HCT116 (cell line): ENCODE measurements at places on chromosomes 7 and 10.

- DNase-seq: no peak
These were observed 123.1 kb downstream of the DIP2C start for GRCh38 chr10:566241-566885.

- DNase-seq: no peak
These were observed 106.5 kb upstream of the ANK3 start for GRCh38 chr10:60496181-60496580.

DNA sequence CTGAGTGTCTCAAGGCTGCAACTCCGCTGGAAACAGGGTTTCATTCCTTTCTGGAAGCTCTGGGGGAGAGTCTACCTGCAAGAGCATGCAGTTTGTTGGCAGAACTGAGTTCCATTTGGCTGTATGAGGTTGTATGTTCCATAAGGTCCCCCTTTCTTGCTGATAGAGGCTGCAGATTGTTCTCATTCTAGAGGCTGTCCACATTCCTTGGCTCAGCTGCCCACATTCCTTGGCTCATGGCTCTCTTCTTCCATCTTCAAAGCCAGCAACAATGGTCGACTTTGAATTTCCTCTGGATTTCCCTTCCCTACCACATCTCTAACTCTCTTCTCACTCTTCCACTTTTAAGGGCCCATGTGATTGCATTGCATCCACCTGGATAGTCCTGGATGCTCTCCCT is 147.3 kb upstream of the CDCA7L start:
- no peak for DNase-seq

- no peak for DNase-seq
These were observed 411.7 kb upstream of the FZD8 start for GRCh38 chr10:36053775-36054174.

DNA sequence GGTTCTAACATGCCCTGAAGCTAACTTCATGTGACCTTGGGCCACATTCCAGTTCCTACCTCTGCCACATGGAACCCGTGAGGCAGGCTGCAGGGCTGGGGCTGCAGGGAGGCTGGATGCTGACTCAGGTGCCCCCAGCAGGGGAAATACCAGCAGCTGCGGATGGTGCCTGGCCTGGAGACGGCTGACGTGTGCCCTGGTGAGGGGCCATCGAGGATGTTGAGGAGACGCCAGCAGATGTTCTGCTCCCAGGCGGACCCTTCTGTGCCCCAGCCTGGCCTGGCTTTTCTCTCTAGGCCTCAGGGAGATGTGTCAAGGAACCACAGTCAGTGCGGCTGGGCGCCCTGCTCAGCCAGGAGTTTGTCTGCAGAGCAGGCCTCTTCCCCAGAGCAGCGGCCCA is 8.8 kb downstream of the BAG3 start:
- DNase-seq: no peak

GRCh38 chr10:6120691-6121090 is 31.9 kb downstream of the RBM17 start:
- DNase-seq: no peak

DNA sequence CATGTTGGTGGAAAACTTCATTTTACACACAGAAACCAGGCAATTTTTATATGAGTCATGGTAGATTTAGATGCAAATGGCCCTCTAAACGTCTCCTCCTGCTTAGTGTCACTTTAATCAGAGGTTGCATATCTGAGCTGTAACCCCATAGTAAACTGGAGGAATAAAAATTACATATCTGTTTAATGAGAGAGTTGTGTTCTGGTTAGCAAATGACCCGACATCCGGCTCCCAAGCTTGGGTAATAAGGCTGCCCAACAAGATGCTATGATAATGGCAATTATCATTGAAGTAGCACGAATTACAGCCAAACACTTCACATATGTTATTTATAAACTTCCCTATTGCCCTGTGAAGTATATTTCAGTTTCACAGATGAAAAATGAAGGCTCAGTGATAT is 10.6 kb upstream of the ADAM12 start:
- DNase-seq: no peak

DNA sequence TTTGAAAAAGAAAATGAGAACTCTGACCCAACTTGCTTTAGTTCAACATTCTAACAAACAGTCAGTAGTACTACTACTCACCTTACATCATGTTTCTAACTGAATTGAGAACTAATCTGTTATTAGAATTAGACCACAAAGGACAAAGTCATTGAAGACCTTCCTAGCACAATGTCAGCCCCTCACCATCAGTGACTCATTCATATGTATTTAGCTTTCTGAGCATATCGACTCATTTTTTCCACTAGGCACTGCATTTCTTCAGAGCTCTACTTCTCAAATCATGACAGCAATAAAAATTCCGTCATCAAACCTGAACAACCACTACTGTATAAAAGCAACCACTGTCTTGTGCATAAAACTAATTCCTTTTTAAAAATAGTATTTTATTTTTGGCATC is 4.4 kb upstream of the LRRN3 start:
- DNase-seq: peak; percentile 21

DNA sequence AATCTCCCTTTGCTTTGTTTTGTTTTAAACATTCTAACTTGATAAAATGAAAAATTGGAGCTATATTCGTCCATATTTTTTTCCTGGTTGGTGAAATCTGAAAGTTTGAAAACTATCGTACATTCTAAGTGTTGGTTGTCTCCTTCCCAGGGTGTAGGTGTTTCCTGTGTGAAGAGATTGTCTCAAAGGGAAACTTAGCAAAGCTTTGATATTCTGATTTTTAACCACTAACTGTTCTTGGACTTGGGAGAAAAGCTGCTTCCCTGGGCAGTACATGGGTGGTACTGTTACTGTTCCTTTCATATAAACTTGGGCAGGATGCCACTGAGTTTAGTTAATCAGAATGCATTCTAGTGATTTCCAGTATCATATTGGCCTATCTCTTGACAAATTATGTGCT is 253.5 kb upstream of the LRGUK start:
- no peak for DNase-seq

- no peak for DNase-seq
These were observed 769.3 kb downstream of the SORCS1 start for GRCh38 chr10:106395041-106395749.

- DNase-seq: no peak
These were observed 55.3 kb downstream of the C7orf25 start for GRCh38 chr7:42856605-42856987.

- no peak for DNase-seq
These were observed 228.7 kb downstream of the TCF7L2 start for GRCh38 chr10:113178771-113179170.

DNA sequence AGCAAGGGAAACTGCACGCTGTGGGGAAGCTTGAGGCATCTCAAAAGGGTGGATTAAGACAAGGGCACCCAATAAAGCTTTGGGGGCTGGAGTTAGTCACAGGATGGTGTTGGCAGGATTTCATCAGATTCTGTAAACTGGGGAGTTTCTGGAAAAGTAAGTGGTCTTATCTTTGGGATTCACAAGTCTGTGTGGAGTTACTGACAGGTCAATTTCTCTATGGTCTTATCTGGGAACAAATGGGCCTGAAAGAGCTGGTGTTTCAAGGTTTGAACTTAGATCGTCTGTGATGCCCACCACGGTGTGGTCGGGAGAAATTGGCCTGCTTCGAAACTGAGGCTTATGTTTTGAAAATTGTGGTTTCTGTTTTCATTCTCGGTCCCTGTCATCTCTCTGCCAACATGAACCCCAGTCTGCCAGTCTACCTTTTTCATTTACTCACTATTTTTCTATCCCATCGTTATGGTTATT is 23.8 kb upstream of the AOAH start:
- no peak for DNase-seq

GRCh38 chr7:38307640-38308039 is 34.2 kb upstream of the TARP start:
- no peak for DNase-seq

DNA sequence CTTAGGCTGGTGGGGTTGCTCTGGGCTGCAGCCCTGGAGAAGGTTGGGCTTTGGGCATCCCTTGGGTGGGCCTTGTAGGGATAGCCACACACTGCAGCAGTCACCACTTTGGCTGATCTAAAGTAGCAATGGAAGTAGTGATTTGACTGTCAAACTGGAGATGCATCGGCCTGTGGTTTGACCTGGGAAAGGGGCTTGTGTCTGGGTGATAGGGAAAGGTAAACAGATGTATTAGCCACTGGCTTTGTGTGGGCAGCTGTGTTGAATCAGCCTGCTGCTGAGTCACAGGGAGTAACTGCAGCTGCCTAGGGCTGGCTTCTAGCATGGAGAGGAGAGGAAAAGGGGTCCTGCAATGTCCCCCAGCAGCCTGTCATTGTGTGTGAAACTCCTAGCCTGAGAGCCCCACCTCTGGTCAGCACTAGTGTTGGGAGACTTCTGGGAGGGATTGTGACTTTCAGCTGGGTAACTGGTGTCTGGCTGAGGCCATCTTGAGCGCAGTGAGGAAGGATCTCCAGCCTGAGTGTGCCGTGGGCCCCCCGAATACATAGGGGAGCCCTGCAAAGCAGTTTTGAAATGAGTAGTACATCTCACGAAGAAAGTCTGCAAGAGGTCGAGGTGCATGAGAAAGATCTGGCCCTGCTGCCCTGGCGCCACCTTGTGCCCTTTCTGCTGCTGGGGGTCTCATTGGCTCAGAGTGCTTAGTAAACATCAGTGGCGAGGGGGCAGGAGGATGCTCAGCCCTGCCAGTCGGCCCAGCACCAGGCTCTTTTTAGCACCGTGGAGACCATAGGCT is 117.3 kb downstream of the FANK1 start:
- no peak for DNase-seq

GRCh38 chr7:154685564-154685901 is 317.4 kb downstream of the PAXIP1 start:
- DNase-seq: no peak

DNA sequence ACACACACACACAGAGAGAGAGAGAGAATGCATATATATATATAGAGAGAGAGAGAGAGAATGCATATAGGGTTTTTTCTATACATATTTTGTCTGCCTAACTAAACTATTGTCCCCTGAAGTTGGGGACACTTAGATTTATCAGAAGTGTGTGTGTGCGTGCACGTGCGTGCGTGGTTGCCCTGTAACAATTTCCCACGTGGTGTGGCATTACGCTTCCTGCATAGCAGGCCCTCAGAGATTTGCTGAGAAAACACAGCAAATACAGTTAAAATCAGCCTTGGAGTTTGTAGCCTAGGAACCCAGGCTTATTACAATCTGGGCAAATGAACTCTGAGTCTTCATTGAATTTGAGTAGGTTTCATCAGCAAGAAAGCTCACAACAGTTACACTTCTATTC is 14.7 kb downstream of the RNF32 start:
- DNase-seq: no peak

- no peak for DNase-seq
These were observed 36.2 kb downstream of the FAM20C start for GRCh38 chr7:228610-229009.

DNA sequence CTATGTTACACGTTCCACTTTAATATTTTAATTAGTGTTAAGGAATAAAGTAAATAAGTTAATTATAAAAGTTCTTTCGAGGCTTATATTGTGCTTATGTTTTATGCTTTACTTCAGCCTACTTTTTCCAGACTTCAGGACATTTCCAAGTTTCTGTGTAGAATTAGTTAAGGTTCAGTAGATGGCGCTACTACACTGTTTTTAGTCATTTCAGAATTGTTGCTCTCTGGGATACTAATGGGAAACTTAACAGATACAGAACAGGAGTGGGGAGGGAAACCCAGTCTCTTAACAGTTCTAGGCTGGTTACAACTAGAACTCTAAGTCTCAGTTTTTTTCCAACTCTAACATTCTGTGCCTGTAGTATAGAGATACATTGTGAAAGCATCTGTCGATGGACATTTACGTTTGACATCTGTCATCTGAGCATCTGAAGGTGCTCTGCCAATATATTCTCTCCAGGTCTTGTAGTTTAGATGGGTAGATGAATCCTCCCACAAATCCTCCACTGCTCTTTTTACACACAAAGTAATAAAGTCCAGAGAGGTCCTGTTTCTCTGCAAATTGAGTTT is 56.8 kb upstream of the FAM171A1 start:
- DNase-seq: peak; percentile 35

- DNase-seq: no peak
These were observed 129.8 kb upstream of the TMEM229A start for GRCh38 chr7:124162667-124163066.

GRCh38 chr10:122279725-122280141 is 8.6 kb downstream of the BTBD16 start:
- DNase-seq: peak; percentile 70

DNA sequence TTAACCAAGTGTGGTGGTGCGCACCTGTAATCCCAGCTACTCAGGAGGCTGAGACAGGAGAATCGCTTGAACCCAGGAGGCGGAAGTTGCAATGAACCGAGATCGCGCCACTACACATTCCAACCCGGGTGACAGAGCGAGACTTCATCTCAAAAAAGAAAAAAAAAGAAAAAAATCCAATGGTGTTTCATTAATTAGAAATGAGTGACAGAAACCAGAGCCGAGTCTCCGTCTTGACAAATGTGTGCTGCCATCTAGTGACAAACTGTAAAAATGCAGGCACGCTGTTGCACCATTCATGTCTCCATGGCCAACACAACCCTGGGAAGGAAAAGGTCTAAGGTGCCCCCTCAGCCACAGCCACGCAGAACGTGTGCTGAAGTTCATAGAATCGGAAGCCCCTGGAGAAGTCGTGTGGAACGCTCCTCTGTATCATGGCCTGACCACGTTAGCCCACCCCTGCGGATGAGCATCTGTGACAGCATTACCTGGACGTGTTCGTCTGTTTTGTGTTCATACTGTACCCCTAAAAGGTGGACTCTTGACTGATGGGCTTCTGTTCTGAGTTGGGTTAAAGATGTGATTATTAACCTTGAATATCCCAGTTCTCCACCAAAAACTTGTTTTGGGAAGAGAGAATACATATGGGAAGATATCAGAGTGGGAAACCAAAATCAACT is 94.9 kb downstream of the LYZL2 start:
- DNase-seq: peak; percentile 64
